ENCODE measurements at places on chromosomes 12 and 14. TPM values are rescaled to one million over a fixed set of nuclear protein-coding genes. Genes with fewer than 3 reads are reported as not detected.

LRRIQ1 gene
- total RNA-seq = not detected

CELA1 gene
- not detected for total RNA-seq

CCDC38 gene
- 0.12 TPM for total RNA-seq

CLEC1B gene
- not detected for total RNA-seq

G2E3 gene
- 34.3 TPM for total RNA-seq

GYS2 gene
- total RNA-seq = 0.24 TPM

CCDC184 gene
- 0.12 TPM for total RNA-seq

EIF5 gene
- total RNA-seq = 208 TPM

TMEM119 gene
- 0.96 TPM for total RNA-seq

TMTC1 gene
- total RNA-seq = 1.6 TPM

ANO4 gene
- not detected for total RNA-seq

TMEM253 gene
- 0.63 TPM for total RNA-seq

LBHD2 gene
- total RNA-seq = not detected

OR4K13 gene
- not detected for total RNA-seq

SLC2A14 gene
- total RNA-seq = not detected

CCDC196 gene
- not detected for total RNA-seq

GPRC5D gene
- total RNA-seq = not detected

KCNC2 gene
- not detected for total RNA-seq

B4GALNT3 gene
- 13.6 TPM for total RNA-seq

PLEK2 gene
- total RNA-seq = 0.56 TPM

LRTM2 gene
- total RNA-seq = not detected

CCNT1 gene
- total RNA-seq = 59.0 TPM

KRT71 gene
- not detected for total RNA-seq

KRT2 gene
- 0.20 TPM for total RNA-seq

DIO2 gene
- total RNA-seq = not detected

PZP gene
- total RNA-seq = not detected

UNG gene
- total RNA-seq = 48.0 TPM

RFX4 gene
- not detected for total RNA-seq

Data from T-helper 1 cell treated with Interleukin-12 subunit alpha and Interleukin-12 subunit beta and Interleukin-4 antibody, amounts not matched to agents 30 ng/mL and 1 ng/mL, for 36 hours (primary cell).